ENCODE measurements at places on chromosomes 7 and 10. TPM values are rescaled to one million over a fixed set of nuclear protein-coding genes. Genes with fewer than 3 reads are reported as not detected.
A peak's percentile ranks its signal among the peaks of the same experiment; 100 is the strongest.

Gene SPDYE2B
- not detected for total RNA-seq

GRCh38 chr7:42661312-42661711 is 250.6 kb downstream of the C7orf25 start:
- DNase-seq, result peak; percentile 34

GRCh38 chr7:94405506-94405905 is 10.8 kb downstream of the COL1A2 start:
- DNase-seq, result no peak

Gene FXYD4
- not detected for total RNA-seq

- DNase-seq, result peak; percentile 49
These were observed 191.1 kb upstream of the ADO start for GRCh38 chr10:62613424-62613823.

- DNase-seq, result peak; percentile 87
These were observed 9.6 kb downstream of the INMT start for GRCh38 chr7:30761214-30762156.

DNA sequence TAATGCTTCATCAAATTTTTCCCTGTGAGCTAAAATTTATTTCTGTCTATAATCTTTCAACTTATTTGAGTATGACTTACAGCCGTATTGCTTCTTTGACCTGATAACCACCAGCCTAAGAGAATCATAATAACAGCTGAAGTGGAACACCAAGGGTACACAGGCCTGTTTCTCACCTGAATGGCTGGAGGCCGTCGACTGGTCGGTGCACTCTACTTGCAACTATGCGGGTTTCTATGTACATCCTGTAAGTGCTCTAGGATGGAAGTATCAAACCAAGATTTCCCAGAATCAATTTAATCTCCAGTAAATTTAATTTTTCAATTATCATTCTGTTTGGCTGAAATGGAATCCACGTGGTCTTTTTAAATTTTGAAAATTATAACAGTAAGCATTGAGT is 504.8 kb upstream of the PHF14 start:
- DNase-seq, result no peak

DNA sequence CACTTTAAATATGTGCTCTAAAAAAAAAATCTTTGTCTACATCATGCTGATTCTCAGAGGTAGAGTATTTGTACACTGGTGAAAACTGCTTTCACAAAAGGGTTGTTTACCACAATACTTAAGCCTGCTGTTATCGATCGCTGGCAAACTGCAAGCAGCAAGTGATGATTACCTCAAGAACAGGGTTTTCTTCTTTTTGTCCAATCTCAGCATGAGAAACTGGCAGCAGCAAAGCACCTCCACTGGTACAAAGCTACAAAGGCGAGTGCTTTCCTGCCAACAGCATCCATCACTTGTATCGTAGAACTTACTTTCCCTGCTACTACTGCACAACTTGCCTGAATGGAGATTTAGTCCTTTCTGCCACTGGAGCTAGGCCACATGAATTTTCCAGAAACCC is 276.5 kb downstream of the DGKB start:
- DNase-seq, result no peak

DNA sequence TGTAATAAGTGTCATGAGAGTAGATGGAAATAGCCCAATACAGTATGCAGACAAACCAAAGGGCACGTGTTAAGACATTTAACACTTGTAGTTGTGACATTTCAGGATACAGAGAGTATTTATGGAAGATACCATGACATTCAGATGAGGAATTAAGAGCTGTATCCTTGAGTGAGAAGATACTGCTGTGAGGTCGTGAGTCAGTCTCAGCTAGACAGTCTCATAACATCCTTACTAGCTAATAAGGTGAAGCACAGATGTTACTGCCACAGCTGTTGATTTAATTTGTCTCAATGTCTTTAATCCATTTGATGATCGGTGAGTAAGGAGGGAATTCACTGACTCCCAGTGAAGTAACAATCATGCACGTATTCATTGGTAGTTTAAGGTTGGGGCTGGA is 288.0 kb upstream of the AKR1E2 start:
- DNase-seq, result no peak

DNA sequence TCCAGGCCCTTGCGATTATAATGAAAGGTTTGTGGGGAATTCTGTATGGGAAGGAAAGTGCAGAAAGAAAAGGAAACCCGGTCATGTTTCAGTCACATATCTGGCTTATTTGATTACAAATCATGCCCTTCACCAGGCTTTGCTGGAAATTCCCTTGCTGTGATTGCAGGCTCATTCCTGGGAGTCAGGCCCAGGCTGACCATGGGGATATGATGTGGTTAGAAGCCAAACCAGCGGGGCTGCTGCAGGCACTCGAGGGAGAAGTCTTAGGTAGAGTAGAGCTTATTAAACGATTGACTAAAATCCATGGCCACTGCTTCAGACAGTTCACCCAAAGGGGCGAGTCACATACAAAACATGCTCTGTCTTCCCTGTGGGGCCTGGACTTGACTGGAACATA is 16.2 kb downstream of the PKD1L1 start:
- no peak for DNase-seq

Gene CNTNAP2
- not detected for total RNA-seq

- DNase-seq, result peak; percentile 4
These were observed 2.9 kb upstream of the ENTPD7 start for GRCh38 chr10:99656199-99657064.

Gene AMPH
- 0.86 TPM for total RNA-seq

DNA sequence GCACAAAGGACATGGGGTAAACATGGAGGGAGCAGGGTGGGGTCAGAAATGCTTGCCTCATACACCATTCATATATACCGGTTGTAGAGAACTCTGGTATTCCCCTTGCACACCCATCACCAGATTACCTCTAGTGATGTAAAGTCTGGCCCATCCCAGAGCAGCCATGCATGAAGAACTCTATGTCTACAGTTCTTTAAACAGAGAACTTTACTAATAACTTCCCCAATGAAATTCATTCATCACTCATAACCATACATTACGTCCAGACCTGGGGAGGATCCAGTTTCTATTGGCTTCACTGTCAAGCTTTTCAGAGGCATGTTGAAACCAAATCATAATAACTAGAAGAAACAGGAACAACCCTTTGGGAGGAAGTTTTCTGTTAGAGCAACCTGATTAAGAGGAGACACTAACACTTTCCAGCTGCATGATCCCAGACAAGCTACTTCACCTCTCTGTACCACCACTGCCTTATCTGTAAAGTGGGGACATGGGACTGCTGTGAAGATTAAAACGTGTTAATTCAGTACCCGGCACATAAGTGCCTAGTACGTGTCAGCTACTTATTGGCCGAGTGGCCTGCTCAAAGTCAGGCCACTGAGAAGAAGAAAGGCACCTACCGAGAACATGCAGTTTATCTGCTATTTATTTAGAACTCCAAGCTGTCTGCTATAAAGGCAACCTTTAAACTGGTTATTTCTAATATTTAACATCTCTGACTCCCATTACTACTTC is 59.7 kb downstream of the IGF2BP3 start:
- DNase-seq, result no peak

Gene PRSS37
- not detected for total RNA-seq

DNA sequence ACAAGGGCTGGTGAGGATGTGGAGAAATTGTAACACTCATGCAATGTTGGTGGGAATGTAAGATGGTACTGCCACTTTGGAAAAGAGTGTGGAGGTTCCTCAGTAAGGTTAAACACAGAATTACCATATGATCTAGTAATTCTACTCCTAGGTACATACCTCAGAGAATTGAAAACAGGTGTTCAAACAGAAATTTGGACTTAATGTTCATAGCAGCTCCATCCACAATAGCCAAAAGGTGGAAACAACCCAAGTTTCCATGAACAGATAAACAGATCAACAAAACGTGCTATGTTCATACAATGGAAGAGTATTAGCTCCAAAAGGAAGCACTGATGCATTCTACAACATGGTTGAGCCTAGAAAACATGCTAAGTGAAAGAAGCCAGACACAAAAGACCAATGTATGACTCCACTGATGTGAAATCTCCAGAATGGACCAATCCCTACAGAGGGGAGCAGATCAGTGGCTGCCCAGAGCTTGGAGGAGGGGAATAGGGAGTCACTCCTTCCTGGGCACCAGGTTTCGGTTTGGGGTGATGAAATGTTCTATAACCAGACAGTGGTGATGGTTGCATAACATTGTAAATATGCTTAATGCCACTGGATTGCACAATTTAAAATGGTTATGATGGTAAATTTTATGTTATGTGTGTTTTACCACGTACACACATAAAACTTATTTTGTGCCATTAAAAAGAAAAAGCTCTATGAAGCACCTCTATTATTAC is 5.7 kb upstream of the WDR86 start:
- peak; percentile 98 for DNase-seq

GRCh38 chr10:109430043-109430760 is 493.1 kb downstream of the XPNPEP1 start:
- peak; percentile 62 for DNase-seq

DNA sequence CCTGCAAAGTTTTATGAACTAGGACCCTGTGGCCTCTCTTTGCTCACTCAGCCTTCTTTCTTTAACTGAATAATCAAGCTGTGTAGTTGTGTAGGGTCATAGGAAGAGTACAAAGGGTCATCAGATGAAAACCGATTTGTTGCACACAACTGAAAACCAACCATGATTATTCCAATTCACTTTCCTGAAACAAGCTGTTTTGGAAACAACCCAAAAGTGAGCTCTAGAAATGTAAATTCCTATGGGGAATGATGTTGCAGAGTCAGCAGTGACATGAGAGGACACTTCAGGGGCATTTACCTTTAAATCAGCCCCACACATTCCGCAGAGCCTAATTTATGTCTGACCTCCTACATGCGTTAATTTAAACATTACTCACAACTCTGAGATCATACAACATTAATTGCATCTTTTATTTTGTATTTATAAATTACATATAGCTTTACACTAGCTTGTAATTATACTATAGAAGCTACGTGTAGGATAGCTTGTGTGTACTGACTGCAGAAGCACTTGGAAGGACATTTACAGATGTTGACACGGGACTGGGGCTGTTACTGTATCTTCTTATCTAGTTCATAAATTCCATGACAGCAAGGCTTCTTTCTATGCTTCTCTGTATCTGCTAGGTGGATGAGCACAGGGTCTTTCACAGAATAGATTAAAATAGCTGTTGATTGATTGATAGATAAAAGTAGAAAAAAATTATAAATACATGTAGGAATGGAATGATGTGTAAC is 139.9 kb upstream of the AKR1E2 start:
- no peak for DNase-seq

DNA sequence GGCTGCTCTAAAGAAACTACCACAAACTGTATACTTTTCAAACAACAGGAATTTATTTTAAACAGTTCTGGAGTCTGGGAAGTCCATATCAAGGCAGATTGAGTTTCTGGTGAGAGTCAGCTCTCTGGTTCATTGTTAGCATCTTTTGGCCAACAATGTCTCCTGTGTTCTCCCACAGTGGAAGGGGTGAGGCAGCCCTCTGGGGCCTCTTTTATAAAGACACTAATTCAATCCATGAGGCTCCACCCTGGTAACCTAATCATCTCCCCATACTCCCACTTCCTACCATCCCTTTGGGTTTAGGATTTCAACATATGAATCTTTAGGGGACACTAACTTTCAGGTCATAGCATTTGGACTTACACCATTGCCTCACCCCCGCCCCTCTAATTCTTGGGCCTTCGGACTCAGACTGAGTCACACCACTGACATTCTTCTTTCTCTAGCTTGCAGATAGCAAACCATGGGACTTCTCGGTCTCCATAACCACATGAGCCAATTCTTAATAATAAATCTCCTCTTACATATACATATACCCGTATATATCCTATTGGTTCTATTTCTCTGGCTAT is 64.3 kb upstream of the ANTXRL start:
- DNase-seq, result no peak

Gene UCN3
- total RNA-seq, result not detected

DNA sequence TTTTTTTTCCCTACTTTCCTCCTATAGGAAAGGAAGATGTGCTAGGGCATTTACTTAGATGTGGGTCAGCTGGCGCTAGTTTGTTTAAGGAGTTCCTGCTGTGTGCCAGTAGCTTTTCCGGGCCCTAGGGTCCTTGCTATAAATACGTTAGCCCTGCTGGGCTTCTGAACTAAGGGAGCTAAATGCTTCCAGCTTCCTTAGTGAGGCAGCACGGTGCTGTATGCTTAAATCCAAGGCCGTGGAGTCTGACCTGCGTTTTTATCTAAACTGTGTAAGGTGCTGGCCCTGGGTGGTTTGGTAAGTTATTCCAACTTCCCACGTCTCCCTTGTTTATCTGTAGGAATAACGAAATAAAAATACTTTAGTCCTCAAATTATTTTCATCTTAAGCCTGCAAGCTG is 594 bp downstream of the TDRD1 start:
- DNase-seq, result no peak

Gene SH2D4B
- not detected for total RNA-seq
